Stimulated activated CD4-positive, alpha-beta T cell treated with anti-CD3 and anti-CD28 coated beads, Interleukin-4, amount 100 ng/mL, for 1 hour (primary cell): ENCODE measurements at places on chromosomes 6 and 20.

GRCh38 chr20:6051505-6051904 lies 2.4 kb downstream of the LRRN4 start:
- no peak for DNase-seq

DNA sequence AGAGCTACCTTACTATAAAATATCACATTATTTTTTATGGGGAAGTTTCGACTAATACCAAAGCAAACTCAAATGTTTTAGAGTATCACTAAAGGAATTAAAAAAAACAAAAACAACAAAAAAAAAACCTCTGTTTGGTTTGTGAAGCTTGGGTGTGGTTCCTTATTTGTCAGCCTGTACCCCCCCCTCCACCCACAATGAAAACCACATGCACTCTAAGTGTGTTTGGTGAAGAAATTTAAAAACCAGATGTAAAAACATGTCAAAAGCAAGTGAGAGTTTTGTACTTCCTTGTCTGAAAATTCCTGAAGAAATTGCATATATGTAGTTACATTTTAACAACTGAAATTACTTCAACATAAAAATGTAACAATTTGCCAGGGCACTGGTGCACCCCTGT lies 3.1 kb downstream of the STK38 start:
- DNase-seq: peak; percentile 17

DNA sequence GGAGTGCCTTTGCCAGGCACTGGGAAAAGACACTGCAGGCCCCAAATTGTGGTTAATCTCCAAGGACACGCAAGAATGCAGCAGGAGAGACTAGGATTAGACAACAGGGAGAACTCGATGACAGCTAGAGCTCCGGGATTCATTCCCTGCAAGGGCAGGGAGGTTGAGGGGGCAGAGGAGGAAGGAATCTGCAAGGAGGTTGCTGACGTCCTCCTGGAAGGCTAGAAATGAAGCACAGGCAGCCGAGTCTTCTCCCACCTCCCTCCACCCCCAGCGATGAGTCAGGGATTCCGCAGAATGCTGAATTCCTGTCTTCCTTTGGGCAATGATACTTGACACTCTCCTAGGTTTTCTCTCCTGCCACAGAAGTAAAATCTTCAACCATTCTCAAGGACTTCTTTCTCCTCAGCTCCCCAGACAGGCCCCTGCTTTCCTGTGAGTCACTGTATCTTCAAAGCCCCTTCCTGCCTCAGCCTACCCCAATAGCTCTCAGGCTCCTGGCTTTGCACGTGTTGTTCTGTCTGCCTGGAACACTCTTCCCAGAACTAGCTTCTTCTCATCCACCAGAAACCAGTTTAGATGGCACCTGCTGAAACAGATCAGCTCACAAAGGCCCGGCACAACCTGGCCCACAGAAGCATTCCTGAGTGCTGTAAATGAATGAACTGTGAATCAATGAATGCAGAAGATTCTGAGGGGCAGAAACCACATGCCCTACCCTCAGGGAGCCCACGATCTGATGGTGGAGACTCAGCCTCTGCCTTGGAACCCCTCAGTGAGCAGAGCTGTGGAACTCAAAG lies 85.6 kb downstream of the MRPL14 start:
- no peak for DNase-seq

- DNase-seq: no peak
Observed at GRCh38 chr20:50121858-50122271, 8.9 kb upstream of the UBE2V1 start.

DNA sequence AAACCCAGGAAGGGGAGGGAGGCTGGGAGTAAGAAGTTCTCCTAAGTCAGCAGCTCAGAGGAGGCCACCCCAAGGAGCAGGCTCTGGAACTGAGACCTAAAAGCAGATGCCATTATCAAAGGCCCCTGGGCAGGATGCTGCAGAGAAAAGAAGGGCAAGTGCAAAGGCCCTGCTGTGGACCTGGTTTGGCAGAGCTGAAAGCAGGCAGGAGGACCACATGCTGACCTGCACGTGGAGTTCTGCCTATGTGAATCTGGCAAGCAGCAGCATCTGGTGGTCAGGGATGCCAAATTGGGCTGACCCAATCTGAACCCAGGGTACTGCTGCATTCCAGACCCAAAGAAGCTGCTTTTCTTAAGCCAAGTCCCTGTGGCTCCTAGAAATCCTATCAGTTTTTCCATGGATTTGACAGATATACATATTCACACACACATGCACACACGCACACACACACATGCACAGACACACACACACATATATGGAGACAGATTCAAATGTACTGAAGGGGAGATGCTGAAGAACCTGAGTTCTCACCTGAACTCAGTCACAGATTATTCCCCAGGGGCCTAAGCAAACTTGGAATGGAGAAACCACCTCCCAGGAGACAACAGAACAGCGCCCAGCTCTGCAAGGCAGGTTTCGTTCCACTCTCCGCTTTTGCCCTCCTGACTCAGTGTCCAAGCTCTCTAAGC lies 119.9 kb downstream of the FOXA2 start:
- no peak for DNase-seq

GRCh38 chr20:41505184-41505583 lies 113.0 kb downstream of the CHD6 start:
- DNase-seq: no peak

- DNase-seq: no peak
Observed at GRCh38 chr20:43238833-43239232, 49.1 kb upstream of the PTPRT start.

- no peak for DNase-seq
Observed at GRCh38 chr20:61424628-61425420, 172.8 kb downstream of the CDH4 start.

- DNase-seq: no peak
Observed at GRCh38 chr6:170461556-170462365, 91.3 kb downstream of the PSMB1 start.

DNA sequence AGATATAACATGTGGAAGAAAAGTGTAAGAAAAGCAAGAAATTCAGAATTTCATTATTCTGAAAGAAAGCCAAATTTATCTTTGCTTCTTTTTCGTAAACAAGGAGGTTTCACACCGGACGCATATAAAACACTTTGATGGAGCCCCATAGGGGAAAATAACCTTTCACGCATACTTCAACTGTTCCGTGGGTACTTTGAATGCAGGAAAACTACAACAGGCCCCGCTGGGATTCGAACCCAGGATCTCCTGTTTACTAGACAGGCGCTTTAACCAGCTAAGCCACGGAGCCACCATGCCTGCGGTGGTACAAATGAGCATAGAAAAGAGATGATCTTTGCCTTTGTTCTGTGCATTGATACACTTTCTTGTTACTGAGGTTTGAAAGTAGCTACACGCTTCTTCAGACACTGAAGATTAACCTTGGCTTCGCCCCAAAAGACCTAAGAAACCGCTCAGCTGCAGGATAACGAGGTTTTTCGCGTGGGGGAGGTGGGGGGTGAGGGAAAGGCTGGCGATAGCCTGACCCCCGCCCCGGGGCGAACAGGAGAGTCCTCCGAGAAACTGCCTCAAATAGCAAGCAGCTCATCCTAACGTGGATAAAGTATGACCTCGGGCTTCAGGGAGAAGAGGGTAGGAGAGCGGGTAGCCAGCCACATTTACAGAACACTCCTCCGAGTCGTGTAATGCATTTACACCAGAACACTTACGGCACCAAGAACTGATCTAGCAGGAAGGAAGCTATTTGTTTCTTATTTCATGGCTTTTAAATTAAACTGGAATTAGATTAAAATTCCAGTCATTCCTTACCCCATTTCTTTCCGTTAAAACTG lies 5.3 kb upstream of the HMGN4 start:
- DNase-seq: peak; percentile 86

DNA sequence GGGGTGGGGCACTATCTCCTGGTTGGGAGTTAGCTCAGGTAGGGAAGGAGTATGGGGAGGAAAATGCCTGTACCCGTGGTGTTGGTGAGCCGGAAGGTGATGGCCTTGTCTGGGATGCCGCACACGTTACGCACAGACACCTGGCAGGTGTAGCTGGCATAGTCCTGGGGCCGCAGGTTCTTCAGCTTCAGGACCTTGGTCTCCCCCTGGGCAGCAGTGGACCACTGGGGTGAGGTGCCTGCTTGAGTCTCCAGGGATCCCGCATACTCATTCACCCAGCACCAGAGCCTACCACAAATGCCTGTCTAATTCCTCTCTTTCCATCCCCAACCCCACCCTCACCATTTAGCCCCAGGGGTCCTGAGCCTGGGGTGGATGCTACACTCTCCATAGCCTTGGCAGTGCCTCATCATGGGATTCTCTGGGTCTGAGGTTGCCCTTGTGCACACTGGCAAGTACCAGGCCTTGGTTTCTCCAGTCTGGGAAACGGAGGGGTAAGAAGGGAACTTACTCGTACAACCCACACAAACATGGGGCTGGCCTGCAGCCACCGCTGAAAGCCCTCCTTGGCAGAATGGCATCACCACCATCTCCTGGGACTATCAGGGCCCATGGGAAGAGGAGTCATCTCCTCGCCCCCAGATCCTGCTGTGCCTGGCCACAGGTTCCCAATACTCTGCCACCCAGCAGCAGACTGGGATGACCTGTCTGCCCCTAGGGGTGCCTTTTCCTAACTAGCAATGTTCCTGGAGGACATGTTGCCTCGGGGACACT lies 42.8 kb downstream of the MDGA1 start:
- no peak for DNase-seq

DNA sequence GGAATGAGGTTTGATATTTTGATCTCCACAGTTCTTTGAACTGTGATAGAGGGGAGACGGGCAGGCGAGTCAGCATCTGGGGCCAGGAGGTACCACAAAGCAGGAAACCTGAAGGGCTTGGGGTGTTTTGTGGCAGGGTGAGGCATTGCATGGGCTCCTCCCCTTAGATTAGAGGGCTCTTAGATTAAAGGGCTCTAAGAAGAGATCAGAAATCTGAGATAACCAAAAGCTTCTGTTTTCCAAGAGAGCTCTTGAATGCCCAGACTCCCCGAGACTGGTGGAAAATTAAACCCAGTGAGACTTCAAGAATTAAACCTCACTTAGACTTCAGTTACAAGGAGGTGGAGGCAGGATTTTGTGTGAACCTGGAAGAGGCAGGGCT lies 2.4 kb upstream of the GPX5 start:
- DNase-seq: peak; percentile 8

GRCh38 chr6:9532621-9533557 lies 882.0 kb downstream of the TFAP2A start:
- no peak for DNase-seq

GRCh38 chr6:129895692-129896091 lies 34.6 kb upstream of the TMEM244 start:
- no peak for DNase-seq

DNA sequence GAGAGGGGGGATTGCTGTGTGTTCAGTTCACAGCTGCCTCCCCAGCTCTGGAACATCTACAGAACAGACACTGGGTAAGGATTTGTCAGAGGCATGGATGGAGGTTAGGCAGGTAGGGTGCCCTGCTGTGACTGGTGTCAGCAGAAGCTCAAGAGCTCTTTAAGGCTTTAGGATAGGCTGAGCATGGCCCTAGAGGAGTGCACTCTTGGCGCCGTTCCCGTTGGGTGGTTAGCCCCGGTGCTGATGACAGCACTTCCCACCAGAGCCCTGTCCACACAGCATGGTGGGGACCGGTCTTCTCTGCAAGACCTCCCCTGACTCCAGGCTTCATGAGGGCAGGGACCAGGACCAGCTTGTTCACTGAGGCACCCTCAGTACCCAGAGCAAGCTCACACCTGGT lies 262.0 kb downstream of the BMP7 start:
- no peak for DNase-seq

GRCh38 chr6:85747093-85747492 lies 104.4 kb upstream of the SYNCRIP start:
- DNase-seq: no peak

- no peak for DNase-seq
Observed at GRCh38 chr6:99434702-99435530, 9.8 kb upstream of the PNISR start.

- no peak for DNase-seq
Observed at GRCh38 chr6:142414462-142415250, 112.8 kb downstream of the ADGRG6 start.

DNA sequence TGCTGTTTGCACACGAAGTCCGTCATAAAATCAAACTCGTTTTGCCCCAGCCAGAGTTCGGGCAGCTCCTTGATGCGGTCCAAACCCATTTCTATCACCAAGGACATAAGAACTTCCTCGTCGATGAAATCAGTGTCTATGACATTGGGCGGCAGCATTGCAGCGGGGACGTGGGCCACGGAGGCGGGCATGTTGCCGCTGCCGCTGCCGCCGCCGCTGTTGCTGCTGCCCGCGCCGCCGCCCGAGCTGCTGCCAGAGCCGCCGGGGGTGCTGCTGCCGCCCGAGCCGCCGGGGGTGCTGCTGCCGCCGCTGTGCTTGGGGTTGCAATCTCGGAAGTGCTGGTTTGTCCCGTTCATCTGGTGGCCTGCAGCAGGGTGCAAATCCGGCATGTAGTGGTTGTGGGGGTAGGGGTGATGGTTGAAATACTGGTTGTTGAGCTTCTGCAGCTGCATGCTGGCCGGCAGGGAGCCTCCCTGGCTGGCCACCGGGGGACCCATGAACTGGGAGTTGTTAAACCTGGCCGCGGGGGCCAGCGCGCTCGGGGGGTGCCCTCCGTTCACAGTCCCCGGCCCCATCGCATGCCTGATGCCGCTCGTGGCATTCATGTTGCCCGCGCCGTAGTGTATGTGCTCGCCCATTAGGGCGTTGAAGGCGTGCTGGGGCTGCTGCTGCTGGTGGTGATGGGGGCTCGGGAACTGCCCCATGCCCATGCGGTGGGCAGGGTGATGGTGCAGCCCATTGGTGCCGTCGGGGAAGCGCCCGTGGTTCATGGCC lies 1.1 kb downstream of the CITED2 start:
- DNase-seq: peak; percentile 73
